ENCODE measurements at places on chromosomes 3 and 15.

DNA sequence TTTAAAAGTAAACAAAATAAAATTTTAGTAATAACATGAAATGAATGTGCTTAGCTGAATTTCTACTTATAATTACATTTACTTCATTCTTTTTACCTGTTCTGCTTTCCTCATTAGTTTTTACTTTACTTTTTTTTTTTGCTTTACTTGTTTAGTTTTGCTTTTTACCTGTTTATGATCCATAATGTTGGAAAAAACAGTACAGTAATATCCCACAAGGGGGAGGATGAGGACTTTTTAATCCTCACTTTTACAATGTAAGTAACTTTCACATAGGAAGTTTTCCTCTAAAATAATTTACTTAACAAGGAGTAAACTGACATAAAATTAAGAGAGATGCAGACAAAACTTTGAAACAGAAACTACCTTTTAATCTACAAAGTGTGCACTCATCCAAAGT, 268.7 kb downstream of the TBC1D5 start:
- no peak for DNase-seq

DNA sequence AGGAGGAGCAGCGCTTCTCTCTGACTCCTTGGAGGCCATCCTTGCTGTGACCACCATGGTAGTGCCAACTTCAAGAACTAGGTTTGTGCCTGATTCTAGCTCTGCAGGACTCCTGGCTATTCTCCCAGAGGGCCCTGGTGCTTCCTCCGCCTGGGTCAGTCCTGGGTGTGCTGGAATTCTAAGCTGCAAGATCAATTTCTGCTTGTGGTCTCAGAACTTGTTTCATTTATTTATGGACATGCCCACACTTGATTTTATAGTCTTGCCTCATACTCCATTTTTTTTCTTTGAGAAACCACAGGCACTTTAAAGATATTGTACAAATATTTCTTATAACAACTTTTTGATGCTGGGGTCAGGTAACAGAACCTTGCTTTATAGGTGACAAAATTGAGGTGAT, 87.6 kb downstream of the PDCD6IP start:
- no peak for DNase-seq

DNA sequence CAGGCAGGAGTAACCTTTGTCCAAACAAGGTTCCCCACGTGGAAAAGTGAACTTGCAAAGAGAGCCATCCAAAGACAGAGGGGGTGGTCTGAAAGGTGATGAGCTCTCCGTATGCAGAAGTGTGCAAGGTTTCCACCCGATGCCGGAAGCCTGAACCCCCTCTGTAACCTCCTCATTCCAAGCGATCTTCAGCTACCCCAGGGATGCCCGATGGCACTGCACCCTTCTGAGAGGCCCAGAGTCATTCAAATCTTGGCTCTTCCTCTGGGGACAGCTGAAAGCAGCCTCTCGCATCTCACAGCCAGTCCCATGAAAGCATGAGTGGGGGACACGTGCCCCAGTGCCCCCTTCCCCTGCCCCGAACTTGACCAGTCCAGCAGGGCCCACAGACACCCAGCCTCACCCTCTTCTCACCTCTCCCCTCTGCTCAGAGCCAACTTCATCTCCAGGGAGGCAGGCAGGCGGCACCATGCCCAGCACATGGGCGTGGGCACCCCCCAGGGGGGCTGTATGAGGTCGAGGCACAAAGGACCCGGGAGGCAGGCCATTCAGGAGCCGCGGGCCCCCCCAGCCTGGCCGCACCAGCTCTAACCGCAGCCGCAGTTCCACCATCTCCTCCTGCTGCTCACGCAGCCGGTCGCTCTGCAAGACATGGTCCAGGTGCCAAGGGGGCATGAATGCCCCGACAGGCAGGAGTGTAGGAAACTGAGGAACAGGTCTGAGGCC, 8.7 kb downstream of the KIF7 start:
- DNase-seq = no peak

DNA sequence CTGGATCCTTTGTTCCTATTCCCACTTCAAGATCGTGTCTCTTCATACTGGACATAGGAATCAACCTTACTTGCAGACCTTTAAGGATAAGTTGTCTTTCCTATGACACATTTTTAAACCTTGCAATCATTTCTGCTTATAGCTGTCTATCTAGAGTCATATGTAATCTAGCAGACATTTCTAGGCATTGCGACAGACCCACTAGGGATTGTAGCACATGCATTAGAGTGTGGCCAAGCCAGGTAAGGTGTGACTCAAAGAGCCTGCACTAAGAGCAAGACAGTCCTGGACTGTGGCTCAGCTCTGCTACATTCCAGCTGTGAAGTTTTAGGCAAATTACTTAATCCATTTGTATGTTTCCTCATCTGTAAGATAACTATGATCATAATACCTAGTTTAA, 38.8 kb upstream of the BFSP2 start:
- no peak for DNase-seq

GRCh38 chr3:71652781-71653413, 69.4 kb upstream of the FOXP1 start:
- peak; percentile 19 for DNase-seq

DNA sequence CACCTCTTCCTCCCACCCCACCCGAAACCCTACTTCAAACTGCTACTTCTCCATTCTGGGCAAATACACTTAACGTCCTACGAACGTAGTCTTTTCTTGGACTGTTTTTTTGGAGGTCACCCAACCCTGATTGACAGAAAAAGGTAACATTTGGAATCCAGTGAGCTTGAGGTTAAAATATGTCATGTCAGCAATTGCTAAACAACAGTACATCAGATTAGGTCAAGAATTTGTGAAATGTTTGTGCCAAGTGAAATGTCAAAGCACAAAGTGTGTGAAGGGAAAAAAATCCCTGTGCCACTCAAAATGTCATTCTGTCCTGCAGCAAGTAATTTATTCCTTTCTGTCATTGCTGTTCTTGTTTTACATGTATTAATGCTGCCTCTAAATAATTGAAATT, 49.2 kb upstream of the PPP2R3A start:
- DNase-seq = no peak

DNA sequence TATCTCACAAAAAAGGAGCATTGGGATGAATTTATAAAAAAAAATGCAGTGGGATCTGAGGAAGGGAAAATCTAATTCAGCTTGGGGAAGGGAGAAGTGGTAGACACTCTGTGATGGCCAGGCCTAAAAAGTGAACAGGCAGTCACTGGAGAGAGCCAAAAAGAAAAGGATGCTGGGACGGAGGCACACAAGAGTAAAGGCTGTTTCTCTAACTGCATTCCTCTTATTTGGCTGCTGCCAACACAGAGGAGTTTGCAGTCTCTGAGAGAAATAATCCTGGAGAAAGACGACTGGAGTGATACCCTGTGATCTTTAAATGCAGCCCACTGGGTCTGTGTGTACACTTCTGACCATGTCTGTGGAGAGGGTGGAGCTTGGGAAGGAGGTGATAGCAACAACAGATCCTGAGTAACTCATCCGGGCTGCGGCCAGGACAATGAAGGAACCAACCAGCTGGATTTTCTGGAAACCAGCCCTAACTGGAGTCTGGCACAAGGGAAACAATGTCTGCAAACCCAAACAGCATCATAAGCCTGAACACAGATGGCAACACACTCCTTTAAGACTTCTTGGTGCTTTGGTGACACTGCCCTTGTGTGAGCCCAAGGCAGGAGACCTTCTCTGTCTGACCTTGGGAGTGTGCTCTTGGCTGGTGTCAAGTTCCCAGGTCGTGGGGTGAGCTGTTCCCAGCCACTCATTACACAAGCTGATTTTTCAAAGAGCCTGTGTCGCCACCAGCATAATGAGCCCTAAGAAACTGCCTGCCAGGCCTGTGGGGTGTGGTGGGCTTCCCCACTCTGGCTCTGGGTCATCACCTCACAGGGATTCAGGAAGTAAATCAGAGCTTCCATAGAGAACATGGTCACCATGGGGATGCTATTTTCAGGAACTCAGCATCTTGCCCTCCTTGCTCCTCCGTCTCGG, 8.0 kb downstream of the FYCO1 start:
- peak; percentile 56 for DNase-seq

- no peak for DNase-seq
Observed at GRCh38 chr15:45402955-45403877, 24.9 kb upstream of the GATM start.

DNA sequence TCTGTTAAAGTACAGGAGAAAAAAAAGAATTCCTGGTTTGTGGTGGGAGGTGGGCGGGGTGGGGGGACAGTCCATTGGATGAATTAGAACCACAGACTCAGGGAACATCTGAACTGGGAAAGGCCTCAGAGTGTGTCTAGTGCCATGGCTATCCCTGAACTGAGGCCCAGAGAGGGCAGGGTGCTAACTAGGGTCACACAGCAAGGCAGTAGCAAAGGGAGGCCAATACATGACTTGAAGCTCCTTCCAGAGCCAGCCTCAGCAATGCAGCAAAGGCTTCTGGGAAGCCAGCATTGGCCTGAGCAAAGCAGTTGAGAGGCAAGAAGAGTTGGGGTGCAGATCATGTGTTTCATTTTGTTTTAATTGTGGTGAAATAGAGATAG, 85.4 kb downstream of the SMAD6 start:
- no peak for DNase-seq

- DNase-seq = no peak
Observed at GRCh38 chr3:14602006-14602803, 49.4 kb upstream of the CCDC174 start.

DNA sequence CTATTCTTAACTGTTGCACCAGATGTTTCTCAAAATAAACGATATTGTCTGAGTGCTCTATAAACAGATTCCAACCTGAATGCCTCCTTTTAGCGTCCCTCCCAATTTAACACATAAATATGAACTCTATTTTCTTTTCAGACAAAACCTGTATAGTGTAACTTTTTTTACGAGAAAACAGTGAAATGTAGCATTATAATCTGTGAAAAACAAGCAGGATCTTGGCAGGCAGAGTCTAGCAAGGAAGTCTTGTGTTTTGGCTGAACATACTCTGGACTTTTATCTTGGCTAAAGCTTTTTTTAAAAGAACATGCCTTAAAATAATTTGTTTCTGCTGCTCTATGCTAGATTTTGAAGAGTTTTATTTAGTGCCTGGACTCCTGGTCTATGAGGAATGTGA, 150.5 kb downstream of the ROBO2 start:
- no peak for DNase-seq

DNA sequence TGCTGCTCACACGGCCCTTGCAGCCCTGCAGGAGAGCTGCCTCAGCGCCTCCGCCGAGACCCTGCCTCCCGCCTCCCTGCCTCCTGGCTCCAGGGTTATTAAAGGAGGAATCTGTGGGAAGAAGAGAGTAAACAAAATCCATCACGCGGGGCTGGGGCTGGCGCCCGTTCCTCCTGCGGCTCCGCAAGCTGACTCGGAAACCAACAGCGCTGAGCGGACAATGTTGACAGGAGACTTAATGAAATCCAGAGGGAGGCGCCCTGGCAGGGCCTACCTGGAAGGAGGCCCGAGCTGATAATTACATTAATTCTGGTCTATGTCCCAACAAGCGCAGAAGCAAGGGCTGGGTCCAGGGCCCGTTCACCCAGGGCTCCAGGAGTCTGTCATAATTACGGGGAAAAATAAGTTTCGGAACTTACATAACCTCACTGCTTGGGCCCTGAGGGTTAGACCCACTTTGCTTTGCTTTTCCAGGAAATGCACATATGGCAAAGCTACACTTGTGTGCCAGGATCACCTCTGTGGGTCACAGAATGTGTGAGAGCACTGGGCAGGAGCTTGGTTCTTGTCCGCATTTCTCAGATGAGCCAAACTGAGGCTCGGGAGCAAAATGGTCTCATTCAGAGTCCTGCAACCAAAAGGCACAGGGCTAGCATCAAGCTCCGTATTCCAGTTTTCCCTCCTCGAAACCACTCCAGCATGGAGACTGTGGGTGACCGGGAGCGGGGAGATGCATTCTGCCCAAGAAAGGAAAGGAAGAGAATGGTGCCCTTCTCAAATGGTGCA, 43.8 kb upstream of the SLC6A6 start:
- DNase-seq = no peak

GRCh38 chr3:162769564-162769963, 1273.0 kb downstream of the OTOL1 start:
- DNase-seq = no peak

GRCh38 chr3:176799675-176800074, 397.6 kb downstream of the TBL1XR1 start:
- no peak for DNase-seq

GRCh38 chr15:59244337-59244736, 37.7 kb downstream of the LDHAL6B start:
- no peak for DNase-seq

- no peak for DNase-seq
Observed at GRCh38 chr3:6222069-6222468, 638.8 kb upstream of the GRM7 start.

GRCh38 chr3:134476306-134476705, 9.5 kb downstream of the ANAPC13 start:
- no peak for DNase-seq

GRCh38 chr3:168859574-168859973, 763.9 kb upstream of the GOLIM4 start:
- no peak for DNase-seq

GRCh38 chr3:99298661-99299060, 339.7 kb upstream of the COL8A1 start:
- DNase-seq = no peak

GRCh38 chr15:41284427-41285177, 47.8 kb downstream of the OIP5 start:
- DNase-seq = no peak

DNA sequence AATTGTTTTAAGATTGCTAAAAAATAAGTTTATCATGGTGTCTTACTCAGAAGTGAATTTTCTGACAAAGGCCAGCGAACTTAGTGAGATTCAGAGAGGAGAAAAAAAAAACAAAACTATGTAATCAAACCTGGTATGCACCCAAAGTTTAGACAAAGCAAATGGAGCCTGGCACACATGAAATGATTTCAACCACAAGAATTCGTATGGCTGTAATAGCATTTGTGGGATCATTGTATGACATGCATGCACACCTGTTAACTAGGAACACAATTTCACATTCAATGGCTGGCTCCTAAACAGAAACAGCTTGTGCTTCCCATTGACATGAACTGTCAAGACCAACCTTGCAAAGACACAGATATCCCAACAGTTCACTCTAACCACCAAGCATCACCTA, 94.6 kb downstream of the ZIC4 start:
- peak; percentile 27 for DNase-seq

DNA sequence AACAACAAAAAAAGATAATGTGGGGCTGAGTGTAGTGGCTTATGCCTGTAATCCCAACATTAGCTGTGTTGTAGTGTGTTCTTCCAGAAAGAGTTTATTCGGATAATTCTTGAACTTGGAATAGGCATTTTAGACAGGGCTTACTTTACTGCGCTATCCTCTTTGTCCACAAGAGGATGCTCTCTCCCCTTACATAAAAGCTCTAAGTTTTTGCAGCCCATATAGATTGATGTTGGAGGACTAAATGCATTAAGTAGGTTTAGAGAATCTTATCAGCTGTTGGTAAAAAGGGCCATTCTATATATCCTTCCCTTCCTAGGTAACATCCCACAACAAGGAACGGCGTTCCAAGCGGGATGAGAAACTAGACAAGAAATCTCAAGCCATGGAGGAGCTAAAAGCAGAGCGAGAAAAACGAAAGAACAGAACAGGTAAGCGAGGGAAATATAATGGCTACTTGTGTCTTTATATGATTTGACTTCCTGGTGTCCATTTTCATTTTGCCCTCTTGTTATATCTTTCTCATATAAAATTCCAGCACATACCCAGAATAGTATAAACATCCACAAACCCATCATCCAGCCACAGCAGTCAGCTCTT, 27.8 kb upstream of the ITPKA start:
- peak; percentile 36 for DNase-seq
